Esophagus squamous epithelium (tissue), 5 donors: ENCODE measurements at places on chromosomes 4 and X.

DNA sequence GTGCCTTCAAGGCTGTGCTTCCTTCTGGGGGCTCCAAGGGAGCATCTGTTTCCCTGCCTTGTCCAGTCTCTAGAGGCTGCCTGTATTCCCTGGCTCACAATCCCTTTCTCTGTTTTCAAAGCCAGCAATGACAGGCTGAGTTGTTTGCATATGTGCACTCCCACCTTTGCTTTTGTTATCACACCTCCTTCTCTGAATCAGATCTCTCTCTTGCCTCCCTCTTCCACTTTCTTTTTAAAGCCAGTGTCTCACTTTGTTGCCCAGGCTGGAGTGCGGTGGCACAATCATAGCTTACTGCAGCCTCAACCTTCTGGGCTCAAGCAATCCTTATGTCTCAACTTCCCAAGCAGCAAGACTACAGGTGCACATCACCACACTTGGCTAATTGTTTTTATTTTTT, 37.1 kb upstream of the LEF1 start:
- no peak for DNase-seq
- H3K4me1 ChIP-seq = no peaks in the 10 kb centered on the region
- H3K27me3 ChIP-seq = no peaks in the 10 kb centered on the region

GRCh38 chr4:54077812-54078211, 13.4 kb upstream of the CHIC2 start:
- H3K4me1 ChIP-seq = peaks cover 7% of the 10 kb centered on the region
- no peaks in the 10 kb centered on the region for H3K36me3 ChIP-seq
- no peak overlapping the region for H3K27ac ChIP-seq

GRCh38 chrX:129557844-129558480, 17.9 kb downstream of the OCRL start:
- no peak overlapping the region for H3K4me3 ChIP-seq
- peaks cover 66% of the 10 kb centered on the region for H3K36me3 ChIP-seq
- H3K4me1 ChIP-seq = no peaks in the 10 kb centered on the region
- no peak for DNase-seq

DNA sequence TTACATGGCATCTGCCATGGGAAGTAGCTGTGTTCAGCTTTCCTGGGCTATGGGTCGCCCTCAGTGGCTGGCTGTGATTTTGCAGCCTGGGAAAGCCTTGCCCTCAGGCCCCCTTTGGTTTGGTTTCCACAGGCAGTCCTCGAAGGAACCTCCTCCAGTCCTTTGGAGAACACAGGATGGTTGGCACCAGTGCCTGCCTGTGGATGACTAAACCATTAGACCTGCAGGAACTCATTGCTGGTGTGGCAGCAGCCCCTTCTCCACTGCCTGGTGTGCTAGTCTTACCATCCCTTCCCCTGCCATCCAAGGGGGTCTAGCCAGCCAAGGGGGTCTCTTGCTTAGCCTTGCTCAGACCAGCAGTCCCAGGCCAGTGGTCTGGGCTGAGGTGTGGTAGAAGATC, 71.4 kb upstream of the PJA1 start:
- H3K36me3 ChIP-seq = no peaks in the 10 kb centered on the region
- H3K27me3 ChIP-seq = no peaks in the 10 kb centered on the region
- H3K4me3 ChIP-seq = no peak overlapping the region
- no peaks in the 10 kb centered on the region for H3K4me1 ChIP-seq
- H3K27ac ChIP-seq = no peak overlapping the region

GRCh38 chrX:35380808-35381700, 417.1 kb upstream of the MAGEB16 start:
- no peaks in the 10 kb centered on the region for H3K27me3 ChIP-seq
- no peaks in the 10 kb centered on the region for H3K4me1 ChIP-seq
- DNase-seq = no peak
- H3K27ac ChIP-seq = no peak overlapping the region

DNA sequence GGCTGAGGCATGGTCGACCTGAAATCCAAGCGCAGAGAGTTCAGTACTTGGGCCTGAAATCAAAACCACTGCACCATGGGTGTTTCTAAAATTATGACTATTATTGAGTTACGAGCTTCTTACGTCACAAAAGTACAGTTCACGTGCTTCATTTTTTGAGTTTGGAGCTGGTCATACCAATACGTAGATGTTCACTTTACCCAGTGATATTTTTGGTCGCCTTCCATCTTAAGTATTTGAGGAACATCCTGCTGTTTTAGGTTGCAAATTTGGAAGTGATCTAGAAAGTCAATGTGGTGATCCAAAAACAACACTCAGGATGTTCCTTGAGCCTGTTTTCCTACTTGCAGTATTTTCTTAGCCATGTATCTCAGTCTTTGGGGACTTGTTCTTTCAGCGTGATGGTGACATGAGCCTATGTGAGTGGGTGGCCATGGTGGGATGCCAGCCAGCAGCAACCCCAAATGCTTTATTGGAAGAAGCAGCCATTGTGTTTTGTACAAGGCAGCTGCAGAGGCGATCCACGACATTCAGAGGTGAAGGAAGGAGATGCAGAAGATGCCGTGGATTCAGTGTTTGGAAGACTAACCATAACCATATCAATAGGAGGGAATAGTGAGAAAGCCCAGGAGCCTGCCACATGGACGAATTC, 28.7 kb downstream of the LDB2 start:
- H3K4me1 ChIP-seq = no peaks in the 10 kb centered on the region
- H3K4me3 ChIP-seq = no peak overlapping the region
- no peaks in the 10 kb centered on the region for H3K36me3 ChIP-seq
- DNase-seq = no peak
- H3K27me3 ChIP-seq = no peaks in the 10 kb centered on the region

DNA sequence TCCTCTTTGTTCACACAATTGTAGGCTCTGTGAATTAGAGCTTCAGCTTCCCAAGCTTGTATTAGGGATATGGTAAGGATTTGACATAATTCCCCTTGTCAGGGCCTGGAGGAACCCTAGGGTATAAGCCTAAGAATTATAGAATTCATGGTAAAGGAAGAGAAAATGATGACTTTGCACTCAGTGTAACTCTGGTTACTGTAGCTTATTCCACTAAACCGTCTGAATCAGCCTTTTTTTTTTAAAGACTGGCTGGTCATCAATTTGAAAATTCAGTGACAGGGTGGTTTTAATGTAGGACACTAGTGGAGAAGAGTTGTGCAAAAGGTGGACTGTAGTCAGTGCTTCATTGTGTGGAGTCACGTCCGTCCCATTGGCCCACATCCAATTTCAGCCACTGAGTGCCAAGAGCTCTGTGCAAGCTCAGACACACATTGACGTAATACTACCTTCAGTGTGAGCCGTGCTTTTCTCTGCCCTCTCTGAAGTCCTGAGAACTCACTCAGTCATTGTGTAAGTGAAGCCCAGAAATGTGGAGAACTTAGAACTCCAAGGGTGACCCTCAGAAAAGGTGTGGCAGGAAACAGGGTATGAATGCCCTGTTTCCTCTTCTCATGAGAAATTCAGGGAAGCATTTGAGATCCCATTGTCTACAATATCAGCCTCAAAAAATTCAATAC, 449.8 kb downstream of the C4orf33 start:
- no peak overlapping the region for H3K27ac ChIP-seq
- H3K4me3 ChIP-seq = no peak overlapping the region
- DNase-seq = no peak
- no peaks in the 10 kb centered on the region for H3K36me3 ChIP-seq
- H3K4me1 ChIP-seq = no peaks in the 10 kb centered on the region

- H3K4me1 ChIP-seq = no peaks in the 10 kb centered on the region
- no peak overlapping the region for H3K4me3 ChIP-seq
- no peak for DNase-seq
Observed at GRCh38 chr4:173766171-173766600, 236.2 kb upstream of the HAND2 start.

DNA sequence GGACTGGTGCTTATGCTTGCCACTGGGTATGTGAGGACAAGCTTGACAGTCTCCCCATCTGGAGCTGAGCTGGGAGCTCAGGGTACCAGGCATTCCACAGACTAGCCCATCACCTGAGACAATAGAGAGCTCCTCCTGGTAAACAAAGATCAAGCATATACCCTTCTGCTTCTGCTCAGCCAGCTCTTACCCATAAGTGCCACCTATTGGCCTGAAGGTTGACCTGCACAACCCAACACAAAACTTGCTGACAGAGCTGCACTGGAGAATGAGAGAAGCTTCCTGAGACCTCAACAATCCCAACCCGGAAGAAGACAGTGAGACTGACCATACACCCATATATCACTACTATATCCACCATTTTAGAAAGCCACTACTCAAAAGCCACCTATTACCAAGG, 1049.2 kb upstream of the INTU start:
- H3K4me3 ChIP-seq = no peak overlapping the region
- H3K27me3 ChIP-seq = no peaks in the 10 kb centered on the region
- H3K4me1 ChIP-seq = no peaks in the 10 kb centered on the region
- H3K36me3 ChIP-seq = no peaks in the 10 kb centered on the region
- DNase-seq = no peak

- H3K4me3 ChIP-seq = no peak overlapping the region
- H3K27ac ChIP-seq = no peak overlapping the region
- DNase-seq = no peak
- no peaks in the 10 kb centered on the region for H3K27me3 ChIP-seq
Observed at GRCh38 chr4:186918466-186918865, 194.8 kb upstream of the FAT1 start.

- no peaks in the 10 kb centered on the region for H3K36me3 ChIP-seq
- H3K27me3 ChIP-seq = no peaks in the 10 kb centered on the region
- H3K4me1 ChIP-seq = no peaks in the 10 kb centered on the region
- no peak for DNase-seq
- no peak overlapping the region for H3K4me3 ChIP-seq
Observed at GRCh38 chr4:127261476-127261875, 371.3 kb upstream of the INTU start.
